ENCODE measurements at places on chromosomes 1 and 21. TPM values are rescaled to one million over a fixed set of nuclear protein-coding genes. Genes with fewer than 3 reads are reported as not detected.

GRCh38 chr1:41733725-41734124 lies 185.0 kb downstream of the HIVEP3 start:
- DNase-seq = no peak

DNA sequence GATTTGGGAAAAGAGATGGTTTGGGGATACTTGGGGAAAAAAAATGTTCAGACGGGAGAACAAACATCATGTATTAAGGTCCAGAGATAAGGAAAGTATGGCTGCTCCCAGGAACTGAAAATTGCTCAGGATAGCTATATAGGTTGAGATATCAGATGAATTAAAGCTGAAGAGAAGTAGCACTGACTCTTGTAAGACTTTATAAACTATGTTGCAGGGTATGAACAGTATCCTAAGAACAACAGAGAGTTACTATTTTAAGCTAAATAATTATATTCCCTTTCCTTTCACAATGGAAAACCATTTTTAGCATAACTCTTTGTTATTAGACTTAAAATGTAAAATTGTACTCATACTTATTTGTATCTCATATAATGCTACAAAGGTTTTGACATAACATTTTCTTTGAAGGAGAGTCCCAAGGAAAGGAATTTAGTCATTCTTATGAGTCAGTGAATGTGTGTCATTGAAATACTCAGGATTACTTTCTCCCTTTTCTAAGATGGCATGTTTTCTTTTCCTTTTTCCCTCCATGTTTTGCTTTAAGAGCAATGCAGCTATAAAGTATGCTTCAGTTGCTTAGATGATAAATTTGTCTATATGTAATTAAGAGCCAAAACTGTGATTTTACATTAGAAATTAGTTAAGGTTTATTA lies 139.4 kb upstream of the KIAA1614 start:
- no peak for DNase-seq

- no peak for DNase-seq
Measured at GRCh38 chr1:109104364-109105151, 9.4 kb upstream of the ELAPOR1 start.

- no peak for DNase-seq
Measured at GRCh38 chr21:26982767-26983166, 15.9 kb upstream of the ADAMTS5 start.

The OR2C3 gene
- not detected for total RNA-seq
